Cortex of kidney (tissue), 1 donor: ENCODE measurements at places on chromosomes 12 and 14.

DNA sequence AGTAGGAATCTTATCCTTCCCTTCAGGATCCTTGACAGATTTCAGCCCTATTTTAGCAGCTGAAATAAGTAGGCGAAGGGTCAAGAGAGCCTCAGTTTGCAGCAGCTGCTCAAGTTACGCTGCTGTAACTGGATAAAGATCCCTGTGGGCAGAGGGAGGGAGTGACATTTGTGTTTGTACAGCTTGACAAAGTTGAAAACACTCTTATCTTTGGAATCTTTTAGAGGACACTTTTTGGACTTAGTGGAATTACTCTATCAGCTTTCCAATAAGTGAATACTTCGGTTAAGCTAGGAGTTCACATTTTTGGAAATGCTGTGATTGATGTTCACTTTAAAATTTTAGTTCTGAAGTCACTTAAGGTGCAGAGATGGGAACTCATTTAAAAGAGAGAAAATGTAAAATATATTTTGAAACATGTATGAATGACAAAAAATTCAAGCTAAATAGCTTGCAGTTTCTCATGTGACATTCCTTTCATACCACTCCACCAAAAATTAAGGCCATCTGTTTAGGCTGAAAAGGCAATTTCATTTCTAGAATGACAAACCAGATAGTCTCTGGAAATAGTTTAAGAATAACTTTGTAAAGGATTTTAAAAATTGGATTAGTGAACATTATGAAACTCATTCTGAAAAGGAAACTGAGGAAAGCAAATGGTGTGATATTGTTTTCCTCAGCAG is 55.2 kb downstream of the SLC38A4 start:
- no peak for DNase-seq

DNA sequence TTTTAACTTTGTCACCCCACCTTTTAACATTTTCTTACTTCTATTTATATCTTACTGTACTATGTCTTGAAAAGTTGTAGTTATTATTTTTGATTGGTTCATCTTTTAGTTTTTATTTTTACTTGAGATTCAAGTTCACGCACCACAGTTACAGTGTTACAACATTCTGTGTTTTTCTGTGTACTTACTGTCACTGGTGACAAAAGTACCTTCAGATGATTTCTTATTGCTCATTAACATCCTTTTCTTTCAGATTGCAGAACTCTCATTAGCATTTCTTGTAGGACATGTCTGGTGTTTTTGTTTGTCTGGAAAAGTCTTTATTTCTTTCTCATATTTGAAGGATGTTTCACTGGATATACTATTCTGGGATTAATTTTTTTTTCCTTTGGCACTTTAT is 289.9 kb downstream of the BCAT1 start:
- DNase-seq, result no peak

GRCh38 chr14:51539571-51540037 is 112.1 kb upstream of the FRMD6 start:
- DNase-seq, result no peak

DNA sequence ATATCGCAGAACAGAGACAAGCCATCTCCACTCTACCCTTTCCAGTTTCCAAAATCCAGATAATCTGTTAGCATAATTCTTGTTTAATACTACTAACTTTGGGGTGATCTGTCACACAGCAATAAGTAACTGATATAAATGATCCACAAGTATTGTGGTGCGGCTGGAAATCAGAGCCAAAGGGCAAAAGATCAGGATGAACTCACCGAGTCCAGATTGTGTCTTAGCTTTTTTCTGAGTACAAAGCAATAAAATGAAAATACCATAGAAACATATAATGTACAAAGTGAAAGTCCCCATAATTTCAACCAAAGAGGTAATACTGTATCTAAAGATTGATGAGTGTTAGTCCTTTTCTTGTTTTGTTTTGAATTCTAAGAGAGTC is 17.4 kb downstream of the HECTD1 start:
- no peak for DNase-seq

- no peak for DNase-seq
These were observed 12.4 kb upstream of the RTN1 start for GRCh38 chr14:59882957-59883356.

GRCh38 chr14:36866867-36867266 is 205.2 kb downstream of the PAX9 start:
- DNase-seq, result no peak

GRCh38 chr14:100819453-100819828 is 6.5 kb upstream of the MEG3 start:
- no peak for DNase-seq
